ENCODE measurements at places on chromosomes 7 and 10.

- DNase-seq: no peak
Measured at GRCh38 chr10:9302140-9302746, 1247.8 kb downstream of the GATA3 start.

DNA sequence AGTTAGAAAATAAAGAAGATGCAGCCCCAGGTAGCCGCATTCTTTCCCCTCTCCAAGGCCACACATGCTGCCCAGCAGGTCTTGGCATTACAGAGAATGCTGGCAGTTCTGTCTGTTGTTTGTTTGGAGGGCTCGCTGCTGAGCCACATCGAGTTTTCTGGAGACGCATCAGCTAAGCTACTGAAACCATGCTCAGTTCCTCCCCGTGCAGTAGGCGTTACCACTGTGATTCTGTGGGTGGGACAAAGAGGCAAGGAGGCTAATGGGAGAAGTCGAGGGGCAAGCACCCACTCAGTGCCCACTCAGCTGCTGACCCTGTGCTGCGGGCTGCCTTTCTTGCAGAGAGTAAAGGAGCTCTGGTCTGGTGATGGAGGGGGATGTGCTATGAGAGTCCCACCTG is 15.5 kb upstream of the GTPBP4 start:
- no peak for DNase-seq

DNA sequence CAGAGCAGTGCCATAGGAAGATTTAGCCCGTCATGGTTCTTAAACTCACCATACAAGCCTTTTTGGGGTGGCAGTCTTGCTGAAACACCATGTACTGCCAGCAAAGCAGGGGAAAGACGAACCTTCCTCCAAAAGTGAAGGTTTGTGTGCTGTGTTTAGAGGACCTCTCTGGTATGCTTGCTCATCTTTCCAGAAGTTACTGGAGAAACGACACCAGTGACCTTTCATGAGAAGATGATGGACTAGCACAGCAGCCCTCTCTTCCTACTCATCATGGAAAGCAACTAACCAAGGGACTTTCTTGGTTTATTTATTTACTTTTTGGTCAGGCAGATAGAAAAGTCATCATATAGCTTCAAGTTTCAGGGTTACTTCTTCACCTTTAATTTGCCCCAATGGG is 247.4 kb downstream of the PTEN start:
- no peak for DNase-seq

DNA sequence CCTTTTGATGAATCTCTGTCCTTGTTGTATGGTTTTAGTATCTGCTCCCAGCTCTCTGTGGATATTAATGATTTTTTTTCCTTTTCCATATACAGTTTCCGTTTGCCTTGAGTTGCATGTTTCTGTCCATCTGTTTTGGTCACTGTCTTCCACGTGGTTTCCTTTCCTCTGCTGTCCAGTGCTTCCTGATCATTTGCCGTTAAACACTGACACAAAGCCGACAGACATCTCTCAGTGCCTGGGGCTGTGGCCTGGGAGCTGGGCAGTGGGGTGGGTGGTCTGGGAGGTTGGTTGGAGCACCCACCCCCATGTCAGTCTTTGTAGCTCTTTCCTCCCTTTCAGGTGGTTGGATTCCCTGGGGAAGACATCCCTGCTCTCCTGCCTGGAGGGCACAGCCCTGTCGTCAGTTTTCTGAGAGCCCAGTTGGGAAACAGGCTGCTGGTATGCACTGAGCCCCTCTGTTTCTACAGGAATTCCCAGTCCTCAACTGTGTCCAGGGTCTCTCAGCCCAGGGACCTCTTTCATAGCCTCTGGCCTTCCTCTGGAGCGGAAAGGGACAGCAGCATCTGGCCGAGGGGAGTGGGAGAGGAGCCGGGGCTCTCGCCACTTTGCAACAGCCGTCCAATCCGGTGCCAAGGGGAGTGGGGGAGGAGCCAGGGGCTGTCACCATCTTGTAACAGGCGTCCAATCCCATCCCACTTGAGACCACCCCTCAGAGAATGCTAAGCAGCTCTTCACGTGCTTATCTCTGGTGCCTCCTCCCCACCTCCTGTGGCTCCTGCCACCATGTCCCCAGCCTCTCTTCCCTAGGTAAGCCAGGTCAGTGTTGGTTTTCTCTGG is 26.7 kb upstream of the MKI67 start:
- DNase-seq: no peak

GRCh38 chr7:99199226-99199625 is 8.7 kb downstream of the KPNA7 start:
- no peak for DNase-seq

- no peak for DNase-seq
Measured at GRCh38 chr7:30304177-30304884, 19.9 kb downstream of the ZNRF2 start.

GRCh38 chr10:132891368-132891767 is 51.0 kb downstream of the CFAP46 start:
- DNase-seq: no peak

DNA sequence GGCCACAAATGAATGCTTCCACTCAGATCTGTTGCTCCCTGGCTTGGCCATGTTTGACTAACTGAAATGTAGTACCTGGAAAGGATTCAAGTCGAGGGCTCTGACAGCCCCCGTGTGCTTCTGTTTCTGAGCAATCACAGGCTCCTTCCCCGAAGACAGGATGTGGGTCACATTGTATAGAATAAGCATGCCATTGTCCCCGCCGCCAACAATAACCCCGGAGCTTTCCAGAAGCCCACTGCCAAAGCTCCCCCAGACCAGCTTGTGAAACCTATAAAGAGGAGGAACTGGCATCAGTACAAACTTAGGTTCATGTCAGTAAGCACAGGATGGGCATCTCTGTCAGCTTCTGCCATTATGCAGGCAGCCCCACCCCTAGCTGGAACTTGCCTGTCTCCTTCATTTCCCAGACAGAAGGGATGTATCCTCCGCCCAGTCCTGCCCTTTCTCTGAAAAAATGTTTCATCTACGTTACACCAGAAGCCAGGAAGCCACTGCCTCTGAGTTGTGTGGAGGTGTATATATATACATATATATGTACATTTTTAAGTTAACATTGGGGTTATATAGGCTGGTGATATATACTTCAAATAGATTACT is 10.3 kb downstream of the SEC31B start:
- no peak for DNase-seq

DNA sequence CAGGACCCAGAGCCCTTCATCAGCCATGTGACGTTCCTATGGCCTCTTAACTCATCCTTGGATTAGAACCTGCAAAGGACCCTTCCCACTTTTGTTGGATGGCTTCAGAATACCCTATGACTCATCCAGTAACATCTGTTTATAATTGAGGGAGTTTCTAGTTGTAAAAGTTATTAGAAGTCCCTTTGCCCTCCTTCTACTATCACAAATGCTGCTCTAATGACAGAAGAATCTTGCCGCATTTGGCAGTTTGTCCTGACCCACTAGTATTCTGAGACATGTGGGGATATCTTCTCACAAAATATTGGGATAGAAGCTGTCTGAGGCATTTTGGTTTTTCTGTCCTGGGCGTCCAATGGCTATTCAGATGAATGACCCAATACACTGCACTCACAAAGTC is 251.8 kb upstream of the TMEM72 start:
- DNase-seq: no peak
